ENCODE measurements at places on chromosomes 6 and 20.

- H3K4me1 ChIP-seq: no peaks in the 10 kb centered on the region
- no peaks in the 10 kb centered on the region for H3K27me3 ChIP-seq
- no peak overlapping the region for H3K27ac ChIP-seq
- no peak for DNase-seq
- no peak overlapping the region for H3K4me3 ChIP-seq
- H3K36me3 ChIP-seq: no peaks in the 10 kb centered on the region
Measured at GRCh38 chr6:166500246-166500645, 86.2 kb downstream of the RAMACL start.

DNA sequence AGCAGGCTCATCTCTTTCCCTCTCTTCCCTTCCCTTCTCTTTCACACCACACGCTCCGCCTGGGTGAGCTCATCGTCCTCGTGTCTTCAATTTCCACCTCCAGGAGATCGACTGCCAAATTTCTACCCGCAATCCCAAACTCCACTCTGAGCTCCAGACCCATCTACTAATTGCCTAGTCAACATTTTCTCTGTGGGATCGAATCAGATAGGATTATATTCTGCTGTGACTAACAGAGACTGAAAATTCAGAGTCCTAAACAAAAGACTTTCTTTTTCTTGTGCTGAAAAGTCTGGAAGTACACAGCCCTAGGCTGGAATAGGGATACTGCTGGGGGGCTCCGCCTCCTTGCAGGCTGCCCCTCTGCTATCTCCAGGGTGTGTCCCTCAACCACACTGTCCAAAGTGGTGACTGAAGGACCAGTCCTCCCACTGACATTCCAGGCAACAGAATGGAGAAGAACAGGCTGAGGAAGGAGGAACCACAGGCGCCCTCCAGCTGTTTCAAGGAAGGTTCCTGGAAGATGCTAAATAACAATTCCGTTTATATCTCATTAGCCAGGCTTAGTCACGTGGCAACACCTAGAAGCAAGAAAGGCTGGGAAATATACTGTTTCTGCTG is 5.0 kb upstream of the HSPA12B start:
- no peak for DNase-seq
- peaks cover 2% of the 10 kb centered on the region for H3K4me1 ChIP-seq
- no peaks in the 10 kb centered on the region for H3K36me3 ChIP-seq
- H3K4me3 ChIP-seq: no peak overlapping the region
- no peak overlapping the region for H3K27ac ChIP-seq
- no peaks in the 10 kb centered on the region for H3K27me3 ChIP-seq

DNA sequence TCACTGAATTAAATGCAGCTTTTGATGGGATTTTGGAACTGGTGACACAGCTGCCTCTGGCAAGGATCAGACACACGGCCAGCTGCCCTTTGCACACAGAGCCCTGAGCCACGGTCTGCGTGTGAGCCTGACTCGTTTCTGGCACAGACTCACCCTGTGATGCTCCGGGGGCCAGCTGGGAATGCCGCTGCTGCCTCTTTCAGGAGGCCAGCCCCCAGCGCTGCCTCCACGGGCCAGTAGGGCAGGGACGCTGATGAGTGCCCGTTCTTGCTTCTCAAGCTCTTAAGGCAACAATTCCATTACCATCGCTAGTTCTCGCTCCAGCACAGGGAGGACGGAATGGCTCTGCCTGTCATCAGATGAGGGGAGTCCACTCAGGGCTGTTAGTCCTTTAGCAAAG is 61.6 kb downstream of the IRF4 start:
- H3K4me1 ChIP-seq: peaks cover 2% of the 10 kb centered on the region
- DNase-seq: no peak
- H3K27me3 ChIP-seq: no peaks in the 10 kb centered on the region
- no peak overlapping the region for H3K27ac ChIP-seq

DNA sequence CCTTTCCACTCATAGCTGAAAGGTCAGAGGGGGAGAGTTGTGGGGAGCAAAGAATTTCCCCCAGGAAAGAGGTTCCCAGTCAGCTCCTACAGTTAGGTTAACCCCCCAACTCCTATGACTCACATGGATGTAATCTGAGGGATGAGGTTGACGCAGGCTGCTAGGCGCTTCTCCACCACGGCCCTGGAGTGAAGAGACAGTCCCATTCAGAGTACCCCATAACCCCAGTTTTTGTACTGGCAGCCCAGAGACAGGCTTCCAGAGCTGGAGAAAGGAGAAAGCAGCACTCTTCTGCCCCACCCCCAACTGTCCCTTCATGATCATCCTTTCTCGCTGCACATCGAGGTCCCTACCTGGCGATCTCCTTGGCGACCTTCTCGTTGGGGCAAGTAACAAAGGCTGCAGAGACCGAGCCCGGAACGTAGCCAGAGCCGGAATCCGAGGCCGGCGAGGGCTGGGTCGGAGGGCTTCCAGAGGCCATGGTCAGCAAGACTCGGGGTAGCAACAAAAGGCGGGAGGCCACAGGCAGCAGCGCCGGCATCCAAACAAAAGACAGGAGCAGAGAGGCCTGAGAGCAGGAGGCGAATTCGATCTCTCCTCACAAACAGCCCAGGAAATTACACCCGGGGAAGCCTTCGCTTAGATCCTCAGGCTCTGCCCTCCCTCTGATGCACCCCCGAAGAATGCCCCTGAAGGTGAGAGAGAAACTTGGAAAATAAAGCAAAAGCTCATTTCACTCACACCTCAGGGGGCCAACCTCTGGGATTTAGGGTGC is 592 bp downstream of the CUTA start:
- H3K4me3 ChIP-seq: peak overlapping the region; percentile 86
- H3K4me1 ChIP-seq: peaks cover 1% of the 10 kb centered on the region
- no peaks in the 10 kb centered on the region for H3K27me3 ChIP-seq
- DNase-seq: no peak

DNA sequence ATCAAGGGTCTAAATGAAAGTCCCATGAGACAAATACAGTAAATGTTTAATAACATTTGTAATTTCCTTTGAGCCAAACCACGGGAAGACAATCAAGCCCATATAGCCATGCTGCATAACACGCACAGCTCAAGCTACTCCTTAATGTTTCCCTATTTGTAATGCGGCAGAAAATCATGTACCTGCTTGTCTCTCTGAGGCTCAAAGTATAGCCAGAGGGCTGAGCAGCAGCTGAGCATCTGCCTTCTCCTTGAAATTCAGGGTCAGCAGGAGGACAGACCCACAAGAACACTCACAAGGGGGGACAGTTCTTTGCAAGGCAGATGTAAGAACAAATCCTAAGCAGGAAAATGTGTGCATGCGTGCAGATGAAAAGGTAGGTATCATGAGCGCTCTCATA is 45.8 kb upstream of the JARID2 start:
- no peaks in the 10 kb centered on the region for H3K36me3 ChIP-seq
- no peaks in the 10 kb centered on the region for H3K27me3 ChIP-seq
- H3K27ac ChIP-seq: no peak overlapping the region
- no peak for DNase-seq
- H3K4me3 ChIP-seq: no peak overlapping the region

DNA sequence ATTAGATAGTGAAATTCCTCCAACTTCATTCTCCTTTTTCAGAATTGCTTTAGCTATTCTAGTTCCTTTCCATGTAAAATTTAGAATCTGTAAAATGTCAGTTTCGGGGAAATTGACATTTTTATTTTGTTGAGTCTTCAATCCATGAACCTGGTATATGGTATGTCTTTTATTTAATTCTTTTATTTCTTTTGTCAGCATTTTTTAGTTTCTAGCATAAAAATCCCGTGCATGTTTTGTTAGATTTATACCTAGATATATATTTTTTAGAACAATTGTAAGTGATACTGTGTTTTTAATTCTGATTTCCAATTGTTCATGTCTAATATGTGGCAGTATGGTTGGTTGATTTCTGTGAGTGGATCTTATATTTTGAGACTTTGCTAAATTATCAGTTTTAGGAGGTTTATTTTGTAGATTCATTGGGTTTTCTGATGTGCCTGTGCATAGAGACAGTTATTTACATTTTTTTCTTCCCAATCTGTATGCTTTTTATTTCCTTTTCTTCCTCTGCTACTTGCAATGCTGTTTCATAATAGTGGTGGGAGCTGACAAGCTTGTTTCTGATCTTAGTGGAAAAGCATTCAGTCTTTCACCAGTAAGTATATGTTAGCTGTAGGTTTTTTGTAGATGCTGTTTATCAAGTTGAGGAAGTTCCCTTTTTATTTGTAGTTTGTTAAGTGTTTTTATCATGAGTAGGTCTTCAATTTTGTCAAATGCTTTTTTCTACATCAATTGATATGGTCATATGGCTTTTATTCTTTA is 13.7 kb downstream of the TAB2 start:
- H3K36me3 ChIP-seq: no peaks in the 10 kb centered on the region
- H3K4me3 ChIP-seq: no peak overlapping the region
- H3K27me3 ChIP-seq: no peaks in the 10 kb centered on the region
- H3K4me1 ChIP-seq: no peaks in the 10 kb centered on the region
- no peak overlapping the region for H3K27ac ChIP-seq

- no peak for DNase-seq
- H3K27me3 ChIP-seq: no peaks in the 10 kb centered on the region
- H3K4me3 ChIP-seq: no peak overlapping the region
- H3K36me3 ChIP-seq: no peaks in the 10 kb centered on the region
- no peak overlapping the region for H3K27ac ChIP-seq
- H3K4me1 ChIP-seq: no peaks in the 10 kb centered on the region
Measured at GRCh38 chr6:150118203-150118602, 24.6 kb upstream of the PPP1R14C start.

GRCh38 chr6:80020381-80021120 is 16.1 kb downstream of the TTK start:
- no peaks in the 10 kb centered on the region for H3K4me1 ChIP-seq
- no peak for DNase-seq
- no peaks in the 10 kb centered on the region for H3K27me3 ChIP-seq
- no peak overlapping the region for H3K4me3 ChIP-seq

DNA sequence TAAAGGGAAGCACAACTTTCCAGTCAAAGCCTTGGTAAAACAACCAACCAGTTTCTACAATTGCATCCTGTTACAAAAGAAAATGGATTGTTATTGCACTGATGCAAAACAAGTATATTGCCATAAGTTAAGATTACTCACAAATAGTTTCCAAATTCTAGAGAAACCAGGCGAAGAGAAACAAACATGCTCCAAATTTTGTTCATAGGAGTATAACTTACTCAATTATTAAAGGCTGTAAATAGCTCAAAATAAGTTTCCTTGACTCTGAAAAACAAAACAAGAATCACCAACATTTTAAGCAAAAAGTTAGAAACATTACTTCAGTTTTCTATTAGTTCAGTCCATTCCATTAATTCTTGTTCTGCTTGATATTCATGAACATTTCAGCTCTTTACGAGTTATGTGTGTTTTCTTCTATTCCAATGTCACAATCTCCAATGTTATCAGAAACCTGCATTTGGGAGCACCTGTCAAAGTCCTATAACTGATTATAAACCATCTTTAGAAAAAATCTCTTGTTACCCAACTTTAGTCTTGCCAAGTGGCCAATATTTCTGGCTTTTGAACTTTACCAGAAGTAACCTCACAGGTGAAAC is 137.9 kb upstream of the THBS2 start:
- no peaks in the 10 kb centered on the region for H3K27me3 ChIP-seq
- DNase-seq: no peak
- no peaks in the 10 kb centered on the region for H3K4me1 ChIP-seq

DNA sequence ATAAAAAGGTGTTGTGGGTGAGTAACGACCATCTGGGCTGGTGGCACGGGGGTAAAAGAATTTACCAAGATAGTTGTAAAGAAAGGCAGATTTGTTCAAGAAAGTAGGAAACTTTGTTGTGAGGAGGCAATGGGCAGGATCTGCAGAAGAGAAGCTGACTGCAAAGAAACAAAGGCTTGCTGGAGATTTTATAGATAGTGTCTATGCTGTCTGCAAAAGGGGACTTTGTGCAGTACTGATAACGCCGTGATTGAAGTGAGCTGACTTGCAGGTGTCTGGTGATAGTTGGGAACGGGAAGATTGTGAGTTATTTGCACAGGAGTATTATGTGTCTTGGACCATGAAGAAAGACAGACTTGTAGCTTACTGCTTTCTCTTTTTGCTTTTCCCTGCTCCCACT is 36.8 kb upstream of the GSTA3 start:
- H3K4me1 ChIP-seq: no peaks in the 10 kb centered on the region
- H3K4me3 ChIP-seq: no peak overlapping the region
- no peaks in the 10 kb centered on the region for H3K36me3 ChIP-seq
- no peak overlapping the region for H3K27ac ChIP-seq
- no peaks in the 10 kb centered on the region for H3K27me3 ChIP-seq

DNA sequence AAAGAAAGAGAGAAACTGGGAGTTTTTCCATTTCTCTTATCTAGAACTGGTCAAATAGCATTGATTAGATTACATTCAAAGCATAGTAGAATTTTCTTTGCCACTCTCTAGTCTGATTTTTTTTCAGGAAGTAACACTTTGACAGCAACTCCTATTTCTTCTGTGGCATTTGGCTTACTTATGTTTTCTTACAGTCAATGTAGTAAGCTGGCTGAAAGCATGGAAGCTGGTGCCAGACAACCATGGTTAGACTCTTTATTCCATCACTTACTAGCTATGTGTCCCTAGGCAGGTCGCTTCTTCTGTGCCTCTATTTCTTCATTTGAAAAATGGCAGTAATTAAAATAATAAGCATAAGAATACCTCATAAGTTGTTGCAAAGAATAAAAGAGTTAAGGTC is 54.2 kb upstream of the OPRM1 start:
- no peak for DNase-seq
- no peaks in the 10 kb centered on the region for H3K4me1 ChIP-seq
- no peaks in the 10 kb centered on the region for H3K36me3 ChIP-seq
- no peak overlapping the region for H3K27ac ChIP-seq
- no peaks in the 10 kb centered on the region for H3K27me3 ChIP-seq

DNA sequence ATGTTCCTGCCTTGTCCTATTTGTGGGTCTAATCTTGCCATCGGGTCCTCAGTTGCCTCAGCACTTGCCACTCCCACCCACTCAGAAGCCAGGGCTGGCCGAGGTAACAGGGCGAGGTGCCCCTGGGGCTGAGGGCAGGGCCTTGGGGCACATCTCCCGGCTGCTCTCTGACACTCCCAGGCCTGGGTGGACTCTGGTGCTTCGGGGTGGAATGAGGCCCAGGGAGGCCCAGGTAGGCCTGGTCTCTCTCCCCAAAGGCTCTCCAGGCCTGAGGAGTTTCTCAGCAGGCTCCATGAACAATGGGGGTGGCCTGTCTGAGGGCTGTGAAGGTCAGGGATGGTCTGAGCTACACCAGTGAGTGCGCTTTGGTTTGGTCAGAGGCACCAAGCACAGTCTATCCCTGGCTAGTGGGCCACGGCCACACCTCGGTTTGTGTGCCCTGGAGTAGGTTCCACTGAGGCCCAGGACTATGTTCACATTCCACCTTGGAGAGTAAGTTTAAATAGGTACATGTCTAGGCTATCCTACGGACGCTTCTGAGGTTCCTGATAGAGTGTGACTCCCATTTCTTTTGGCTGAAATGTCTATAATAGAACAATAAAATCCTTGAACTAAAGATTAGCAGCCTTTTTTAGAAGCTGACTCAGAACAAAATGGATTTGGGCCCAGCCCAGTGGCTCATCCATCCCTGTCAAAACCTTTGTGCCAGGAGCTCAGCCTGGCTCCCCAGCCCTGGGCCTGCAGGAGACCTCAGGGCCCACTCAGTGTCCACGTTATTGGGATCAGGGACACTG is 78.8 kb downstream of the SLC24A3 start:
- DNase-seq: no peak
- no peaks in the 10 kb centered on the region for H3K4me1 ChIP-seq
- no peak overlapping the region for H3K4me3 ChIP-seq
- H3K27me3 ChIP-seq: no peaks in the 10 kb centered on the region
- H3K27ac ChIP-seq: no peak overlapping the region
- no peaks in the 10 kb centered on the region for H3K36me3 ChIP-seq

- H3K27ac ChIP-seq: no peak overlapping the region
- DNase-seq: no peak
- no peaks in the 10 kb centered on the region for H3K4me1 ChIP-seq
- no peaks in the 10 kb centered on the region for H3K36me3 ChIP-seq
- no peaks in the 10 kb centered on the region for H3K27me3 ChIP-seq
Measured at GRCh38 chr6:45619994-45620471, 242.3 kb upstream of the SUPT3H start.
